Adipocyte (in vitro differentiated cells): ENCODE measurements at places on chromosomes 11 and 22.
A peak's percentile ranks its signal among the peaks of the same experiment; 100 is the strongest.

DNA sequence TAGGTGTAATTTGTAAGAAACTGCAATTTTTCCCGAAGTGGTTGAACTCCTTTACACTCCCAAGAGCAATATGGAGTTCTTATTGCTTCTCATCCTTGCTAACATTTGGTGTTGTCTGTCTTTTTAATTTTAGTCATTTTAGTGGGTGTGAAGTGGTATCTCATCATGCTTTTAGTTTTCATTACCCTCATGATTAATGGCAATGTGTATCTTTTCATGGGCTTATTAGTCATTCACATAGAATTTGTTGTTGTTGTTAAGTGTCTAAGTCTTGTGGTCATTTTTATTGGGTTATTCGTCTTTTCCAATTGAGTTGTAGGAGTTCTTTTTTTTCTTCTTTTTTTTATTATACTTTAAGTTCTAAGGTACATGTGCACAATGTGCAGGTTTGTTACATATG is 238.3 kb upstream of the SESN3 start:
- DNase-seq: no peak

- peak; percentile 98 for DNase-seq
Measured at GRCh38 chr11:119205574-119206510, at the start of gene CBL. CBL (plus strand) TSS chr11:119206339; CDS start chr11:119206418, 79 bp downstream.

GRCh38 chr11:196786-197731 is 4.2 kb downstream of the SCGB1C1 start:
- DNase-seq: no peak

DNA sequence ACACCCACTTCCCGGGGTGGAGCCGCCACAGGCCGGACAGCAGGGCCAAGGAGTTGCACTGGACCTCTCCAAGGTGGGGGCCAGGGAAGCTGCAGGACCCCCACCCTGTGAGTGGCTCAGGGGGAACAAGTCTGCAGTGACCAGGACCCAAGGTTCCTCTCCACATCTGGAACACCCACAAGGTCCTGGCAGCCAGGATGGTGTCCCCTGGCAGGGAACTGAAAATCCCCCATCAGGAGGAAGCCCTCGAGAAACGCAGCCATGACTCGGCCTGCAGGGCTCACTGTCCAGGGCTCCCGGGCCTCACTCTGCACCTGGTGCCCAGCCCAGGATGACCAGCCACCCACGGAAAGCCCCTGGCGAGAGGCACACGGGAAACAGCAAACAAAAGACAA is 11.5 kb downstream of the RNH1 start:
- DNase-seq: no peak

DNA sequence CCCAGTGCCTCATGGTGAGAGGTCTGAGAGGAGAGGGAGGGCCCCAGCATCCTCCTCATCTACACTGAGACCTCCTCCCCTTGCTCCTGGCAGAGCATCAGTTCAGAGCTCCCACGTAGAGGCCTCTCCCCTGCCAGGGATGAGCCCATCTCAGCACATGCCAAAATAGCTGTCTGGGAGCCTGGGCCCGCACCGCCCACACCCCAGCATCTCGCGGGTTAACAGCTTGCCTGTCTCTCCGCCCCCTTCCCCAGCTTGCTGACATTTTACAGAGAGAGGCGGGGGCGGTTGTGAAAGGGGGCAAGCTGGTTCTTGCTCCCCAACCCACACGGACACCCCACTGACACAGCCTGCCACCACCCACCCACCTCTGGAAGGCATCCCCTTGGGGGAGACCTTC is 6.4 kb downstream of the DGKZ start:
- no peak for DNase-seq

DNA sequence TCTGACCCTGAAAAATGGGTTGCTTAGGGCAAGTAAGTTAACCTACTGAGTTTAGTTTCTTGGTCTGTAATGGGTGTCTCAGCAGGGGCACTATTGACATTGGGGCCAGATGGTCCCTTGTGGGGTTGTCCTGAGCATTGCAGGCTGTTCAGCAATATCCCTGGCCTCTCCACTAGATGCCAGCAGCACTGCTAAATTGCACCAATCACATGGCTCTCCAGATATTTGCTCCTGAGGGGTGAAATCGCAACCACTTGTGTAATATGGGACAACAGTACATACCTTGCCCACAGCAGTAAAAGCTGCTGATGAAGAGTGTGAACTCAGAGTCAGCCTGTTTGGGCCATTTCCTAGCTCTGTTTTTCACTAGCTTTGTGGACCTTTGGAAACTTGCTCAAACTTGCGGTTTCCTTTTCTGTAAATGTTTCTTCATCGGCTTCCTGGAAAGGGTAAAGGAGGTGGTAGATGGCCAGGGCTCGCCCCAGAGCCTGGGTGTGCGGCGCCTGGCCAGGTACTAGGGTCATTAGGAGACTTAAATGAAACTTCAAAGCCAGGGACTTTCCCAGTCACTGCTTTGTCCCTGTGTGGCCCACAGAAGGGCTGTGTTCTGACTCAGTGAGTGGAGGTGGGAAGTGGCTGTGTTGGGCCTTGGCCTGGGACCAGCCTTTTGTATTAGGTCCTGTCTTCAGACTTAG is 13.0 kb downstream of the NCF4 start:
- DNase-seq: peak; percentile 66

GRCh38 chr22:49971232-49972162 is 10.9 kb downstream of the PIM3 start:
- DNase-seq: peak; percentile 76
